HCT116 (cell line): ENCODE measurements at places on chromosomes 2 and 18.

GRCh38 chr2:144014103-144014502, 505.8 kb downstream of the ZEB2 start:
- no peak for DNase-seq
- no peaks in the 10 kb centered on the region for H3K4me1 ChIP-seq
- H3K27ac ChIP-seq = no peak overlapping the region
- H3K27me3 ChIP-seq = no peaks in the 10 kb centered on the region
- no peaks in the 10 kb centered on the region for H3K36me3 ChIP-seq
- H3K4me3 ChIP-seq = no peak overlapping the region

- no peaks in the 10 kb centered on the region for H3K36me3 ChIP-seq
- H3K4me3 ChIP-seq = peak overlapping the region; percentile 92
- DNase-seq = no peak
- H3K4me1 ChIP-seq = peaks cover 7% of the 10 kb centered on the region; the same call in 1 of the 2 replicates
Measured at GRCh38 chr2:68251855-68252399, 405 bp downstream of the PPP3R1 start.

DNA sequence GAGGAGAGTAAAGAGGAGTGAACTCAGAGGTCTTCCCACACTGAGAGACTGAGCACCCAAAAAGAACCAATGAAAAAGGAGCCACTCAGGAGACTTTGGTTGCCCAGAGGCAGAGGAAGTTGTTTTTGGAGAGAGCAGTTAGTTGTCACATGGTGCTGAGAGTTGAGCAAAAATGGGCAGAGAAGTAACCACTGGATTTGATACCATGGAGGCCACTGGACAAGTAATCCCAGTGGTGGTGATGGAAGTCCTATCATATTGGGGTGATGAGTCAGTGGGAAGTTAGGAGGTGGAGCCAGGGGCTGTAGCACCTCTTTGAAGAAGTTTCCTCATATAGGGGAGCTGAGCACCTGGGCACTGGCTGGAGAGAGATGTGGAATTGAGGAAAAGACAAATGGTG, 235.8 kb downstream of the TPGS2 start:
- H3K36me3 ChIP-seq = no peaks in the 10 kb centered on the region
- H3K4me1 ChIP-seq = no peaks in the 10 kb centered on the region
- H3K27me3 ChIP-seq = no peaks in the 10 kb centered on the region
- no peak overlapping the region for H3K27ac ChIP-seq
- H3K4me3 ChIP-seq = no peak overlapping the region

DNA sequence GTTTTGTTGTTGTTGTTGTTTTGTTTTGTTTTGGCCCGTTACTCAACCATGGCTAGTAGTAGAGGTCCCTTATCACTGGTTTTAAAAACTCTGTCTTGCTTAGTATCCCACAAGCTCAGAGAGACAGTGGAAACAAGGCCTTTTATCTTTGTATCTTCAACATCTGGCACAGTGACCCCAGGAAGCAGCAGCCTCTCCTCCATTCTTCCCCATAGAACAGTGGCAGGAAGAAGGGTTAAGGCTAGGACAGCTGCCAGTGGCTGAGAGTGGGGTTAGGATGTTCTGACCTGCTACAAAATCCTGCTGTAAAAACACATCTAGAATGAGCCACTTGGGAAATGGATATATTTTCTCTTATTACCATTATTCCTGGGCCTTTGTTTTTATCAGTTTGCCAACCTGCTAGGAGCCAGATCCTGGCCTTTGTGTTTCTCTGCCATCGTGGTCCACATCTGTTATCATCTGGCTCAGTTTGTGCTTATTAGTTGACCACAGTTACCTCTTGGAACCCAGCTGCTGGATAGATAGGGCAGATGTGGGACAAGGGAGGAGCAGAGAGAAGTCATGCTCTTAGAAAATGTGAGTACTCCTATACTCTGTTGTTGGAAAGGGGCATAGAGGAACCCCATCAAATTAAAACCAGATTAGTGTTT, 246.8 kb downstream of the AGPS start:
- H3K36me3 ChIP-seq = no peaks in the 10 kb centered on the region
- DNase-seq = no peak
- no peak overlapping the region for H3K27ac ChIP-seq
- no peak overlapping the region for H3K4me3 ChIP-seq
- H3K27me3 ChIP-seq = no peaks in the 10 kb centered on the region

GRCh38 chr18:48641981-48642380, 103.2 kb downstream of the CTIF start:
- no peak for DNase-seq
- H3K27me3 ChIP-seq = no peaks in the 10 kb centered on the region
- H3K36me3 ChIP-seq = no peaks in the 10 kb centered on the region; the same call in 1 of the 2 replicates
- no peak overlapping the region for H3K27ac ChIP-seq
- H3K4me3 ChIP-seq = no peak overlapping the region
- H3K4me1 ChIP-seq = no peaks in the 10 kb centered on the region

- DNase-seq = no peak
- H3K27ac ChIP-seq = no peak overlapping the region
- H3K4me1 ChIP-seq = peaks cover 6% of the 10 kb centered on the region
- H3K27me3 ChIP-seq = peaks cover 10% of the 10 kb centered on the region; the same call in 1 of the 2 replicates
Measured at GRCh38 chr2:11559066-11559785, 25.4 kb downstream of the GREB1 start.

- no peaks in the 10 kb centered on the region for H3K36me3 ChIP-seq
- H3K27me3 ChIP-seq = no peaks in the 10 kb centered on the region
- H3K27ac ChIP-seq = no peak overlapping the region
- H3K4me3 ChIP-seq = no peak overlapping the region
- no peak for DNase-seq
Measured at GRCh38 chr2:42882756-42883155, 90.4 kb upstream of the HAAO start.

GRCh38 chr2:101083613-101084012, 67.6 kb downstream of the TBC1D8 start:
- no peaks in the 10 kb centered on the region for H3K36me3 ChIP-seq
- H3K27ac ChIP-seq = no peak overlapping the region
- H3K27me3 ChIP-seq = no peaks in the 10 kb centered on the region
- no peaks in the 10 kb centered on the region for H3K4me1 ChIP-seq
- no peak for DNase-seq
- H3K4me3 ChIP-seq = no peak overlapping the region

DNA sequence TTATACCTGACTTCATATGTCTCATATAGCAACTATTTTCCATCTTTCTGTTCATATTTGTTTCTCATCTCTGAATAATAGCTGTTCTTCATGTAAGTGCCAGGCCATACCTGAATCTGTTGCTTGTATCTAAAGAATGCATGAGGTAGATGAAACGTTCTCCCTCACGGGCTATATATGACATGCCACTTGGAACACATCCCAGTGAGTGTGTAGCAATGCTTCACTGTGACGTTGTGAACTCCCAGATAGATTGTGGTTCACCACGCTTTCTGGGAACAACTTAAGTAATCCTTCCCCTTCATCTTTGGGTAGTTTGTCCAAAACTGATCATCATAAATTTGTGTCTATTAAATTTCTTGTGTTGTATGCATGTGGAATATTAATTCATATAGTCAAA, 60.1 kb downstream of the RDH14 start:
- no peak overlapping the region for H3K4me3 ChIP-seq
- H3K36me3 ChIP-seq = no peaks in the 10 kb centered on the region
- H3K27me3 ChIP-seq = peaks cover 59% of the 10 kb centered on the region
- no peak overlapping the region for H3K27ac ChIP-seq
- H3K4me1 ChIP-seq = no peaks in the 10 kb centered on the region

DNA sequence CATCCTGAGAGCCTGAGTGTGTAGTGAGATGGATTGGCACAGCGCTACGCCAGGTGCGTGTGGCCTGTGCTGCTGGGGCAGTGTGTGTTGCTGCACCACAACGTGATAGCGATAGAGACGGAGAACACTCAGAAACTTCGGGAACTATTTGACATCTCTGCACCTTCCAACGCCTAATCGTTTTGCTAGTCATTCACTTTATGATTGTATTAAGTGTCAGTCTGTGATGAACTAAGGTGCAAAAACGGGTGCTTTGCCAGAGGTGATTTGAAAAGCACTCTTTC, 26.0 kb upstream of the IGFBP2 start:
- H3K4me1 ChIP-seq = no peaks in the 10 kb centered on the region
- H3K4me3 ChIP-seq = no peak overlapping the region
- no peaks in the 10 kb centered on the region for H3K36me3 ChIP-seq
- H3K27me3 ChIP-seq = peaks cover 5% of the 10 kb centered on the region; the same call in 1 of the 2 replicates

DNA sequence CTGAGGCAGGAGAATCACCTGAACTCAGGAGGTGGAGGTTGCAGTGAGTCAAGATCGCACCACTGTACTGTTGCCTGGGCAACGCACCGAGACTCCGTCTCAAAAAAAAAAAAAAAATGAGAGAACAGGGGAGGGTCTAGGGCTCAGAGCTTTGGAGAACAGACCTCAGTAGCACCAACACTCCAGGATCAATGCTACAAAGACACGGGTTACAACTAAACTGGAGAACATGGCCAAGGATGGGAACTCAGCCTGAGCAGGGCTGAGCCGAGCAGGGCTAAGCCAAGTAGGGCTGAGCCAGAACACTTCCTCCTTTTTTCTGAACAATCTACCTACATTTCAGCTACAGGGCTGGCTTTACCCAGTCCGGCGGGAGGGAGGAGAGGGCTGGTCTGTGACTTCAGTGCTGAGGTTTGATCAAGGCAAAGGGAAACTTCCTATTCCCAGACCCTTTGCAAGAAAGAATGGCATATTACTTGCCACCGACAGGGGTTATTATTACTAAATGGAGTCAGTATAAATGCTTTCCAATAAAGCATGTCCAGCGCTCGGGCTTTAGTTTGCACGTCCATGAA, 2.9 kb upstream of the CASP8 start:
- H3K36me3 ChIP-seq = no peaks in the 10 kb centered on the region
- peak overlapping the region; percentile 64 for H3K4me3 ChIP-seq
- peaks cover 23% of the 10 kb centered on the region for H3K4me1 ChIP-seq
- DNase-seq = no peak

GRCh38 chr2:85326406-85327159, 1.2 kb downstream of the TGOLN2 start:
- peaks cover 10% of the 10 kb centered on the region for H3K4me1 ChIP-seq
- peaks cover 35% of the 10 kb centered on the region; the same call in 1 of the 2 replicates for H3K36me3 ChIP-seq
- H3K27me3 ChIP-seq = no peaks in the 10 kb centered on the region
- peak overlapping the region; percentile 76; the same call in 1 of the 2 replicates for H3K27ac ChIP-seq

GRCh38 chr2:205903549-205904129, 182.3 kb downstream of the INO80D start:
- no peak overlapping the region for H3K27ac ChIP-seq
- no peak overlapping the region for H3K4me3 ChIP-seq
- no peaks in the 10 kb centered on the region for H3K4me1 ChIP-seq

GRCh38 chr2:71426721-71427120, 26.6 kb upstream of the DYSF start:
- H3K36me3 ChIP-seq = peaks cover 44% of the 10 kb centered on the region
- no peak overlapping the region for H3K4me3 ChIP-seq
- no peak overlapping the region for H3K27ac ChIP-seq
- H3K4me1 ChIP-seq = no peaks in the 10 kb centered on the region
- H3K27me3 ChIP-seq = no peaks in the 10 kb centered on the region
- no peak for DNase-seq

DNA sequence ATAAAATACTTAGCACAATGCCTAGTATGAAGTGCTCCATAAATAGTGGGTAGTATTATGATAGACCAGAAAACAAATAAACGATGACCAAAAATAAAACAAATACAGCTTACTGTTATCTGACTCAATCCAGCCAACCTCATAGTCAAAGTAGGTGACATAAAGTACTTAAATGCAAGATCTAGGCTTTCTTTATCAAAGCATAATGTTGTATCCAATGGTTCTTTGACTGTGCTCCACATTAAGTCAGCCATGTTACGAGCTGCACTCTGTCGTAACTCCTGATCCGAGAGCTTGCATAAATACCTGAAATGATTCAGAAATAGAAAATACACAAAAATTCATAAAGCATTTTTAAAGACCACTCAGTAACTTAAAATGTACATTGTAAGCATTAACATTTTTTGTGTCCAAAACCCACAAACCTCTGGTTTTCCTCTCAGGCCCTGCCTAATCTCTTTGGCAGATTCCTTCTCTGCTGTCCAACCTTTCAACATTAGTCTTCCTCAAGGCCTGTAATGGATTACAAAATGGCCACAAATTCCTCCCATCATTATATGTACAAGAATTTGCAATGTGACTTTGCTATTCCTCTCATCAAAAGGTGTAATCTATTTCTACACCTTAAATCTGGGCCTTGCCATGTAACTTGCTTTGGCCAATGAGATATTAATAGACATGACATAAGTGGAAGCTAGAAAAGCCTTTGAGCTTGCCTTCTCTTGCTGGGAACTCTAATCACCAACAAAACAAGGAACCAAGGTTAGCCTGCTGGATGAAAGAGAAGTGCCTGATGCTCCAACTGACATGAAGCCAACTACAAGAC, 90.6 kb downstream of the USP34 start:
- no peak for DNase-seq
- H3K36me3 ChIP-seq = peaks cover 11% of the 10 kb centered on the region; the same call in 1 of the 2 replicates
- no peak overlapping the region for H3K4me3 ChIP-seq
- H3K27me3 ChIP-seq = no peaks in the 10 kb centered on the region

DNA sequence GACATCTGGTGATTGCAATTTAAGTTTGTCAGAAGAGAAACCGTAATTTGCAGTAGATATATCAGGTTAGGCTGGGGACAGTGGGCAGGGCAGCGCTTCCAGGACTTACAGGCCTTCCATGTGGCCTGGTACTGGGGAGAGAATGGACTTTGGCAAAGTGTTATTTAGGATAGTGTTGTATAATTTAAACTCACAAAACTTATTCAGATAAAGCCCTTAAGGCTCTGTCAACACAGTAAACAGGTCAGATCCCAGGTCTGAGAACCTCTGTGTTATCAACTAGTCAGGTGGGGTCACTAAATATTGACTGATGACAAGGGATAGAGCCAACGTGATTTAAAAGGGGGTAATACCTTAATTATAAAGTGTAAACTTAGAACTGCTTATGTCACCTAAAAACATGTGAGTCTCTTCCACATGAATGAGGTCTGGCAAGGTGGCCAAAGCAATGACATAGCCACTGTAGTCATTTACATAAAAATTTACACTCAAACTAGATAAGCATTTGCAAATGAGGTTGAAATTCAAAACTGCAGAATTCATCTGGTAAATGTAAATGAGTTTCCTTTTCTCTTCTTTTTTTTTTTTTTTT, 80.2 kb upstream of the DNMT3A start:
- H3K27me3 ChIP-seq = no peaks in the 10 kb centered on the region
- H3K4me1 ChIP-seq = no peaks in the 10 kb centered on the region
- no peak overlapping the region for H3K27ac ChIP-seq

DNA sequence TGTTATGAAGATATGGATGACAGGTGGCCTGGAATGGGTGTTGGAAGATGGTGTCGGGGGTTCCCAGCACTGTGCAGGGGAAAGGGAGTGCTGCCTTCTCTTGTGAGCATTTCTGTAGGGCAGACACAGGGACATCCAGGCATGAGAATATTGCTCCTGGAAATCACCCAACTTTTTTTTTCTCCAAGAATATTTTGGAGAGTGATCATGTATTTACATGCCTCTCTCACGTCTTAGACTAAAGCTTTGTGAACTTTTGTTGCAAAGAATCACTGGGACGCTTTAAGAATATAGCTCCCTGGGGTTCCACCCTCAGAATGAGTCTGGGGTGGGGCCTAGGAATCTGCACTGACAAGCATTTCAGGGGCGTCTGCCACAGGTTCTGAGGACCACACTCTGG, 68.7 kb downstream of the VWA3B start:
- no peak overlapping the region for H3K27ac ChIP-seq
- no peaks in the 10 kb centered on the region for H3K4me1 ChIP-seq
- no peaks in the 10 kb centered on the region for H3K27me3 ChIP-seq
- no peaks in the 10 kb centered on the region for H3K36me3 ChIP-seq

GRCh38 chr2:227509076-227509475, 37.1 kb downstream of the AGFG1 start:
- H3K27ac ChIP-seq = no peak overlapping the region
- H3K4me1 ChIP-seq = peaks cover 48% of the 10 kb centered on the region
- H3K4me3 ChIP-seq = no peak overlapping the region
- no peaks in the 10 kb centered on the region for H3K27me3 ChIP-seq
- DNase-seq = no peak

- no peaks in the 10 kb centered on the region for H3K4me1 ChIP-seq
- H3K36me3 ChIP-seq = no peaks in the 10 kb centered on the region
- DNase-seq = no peak
- H3K27me3 ChIP-seq = no peaks in the 10 kb centered on the region
Measured at GRCh38 chr2:144379851-144380311, 140.0 kb downstream of the ZEB2 start.
